GM04504 (cell line): ENCODE measurements at places on chromosomes 1 and 21.
A peak's percentile ranks its signal among the peaks of the same experiment; 100 is the strongest.

- DNase-seq, result no peak
Observed at GRCh38 chr1:227490478-227490877, 72.9 kb upstream of the ZNF678 start.

- DNase-seq, result no peak
Observed at GRCh38 chr1:27883536-27883935, 11.2 kb downstream of the THEMIS2 start.

DNA sequence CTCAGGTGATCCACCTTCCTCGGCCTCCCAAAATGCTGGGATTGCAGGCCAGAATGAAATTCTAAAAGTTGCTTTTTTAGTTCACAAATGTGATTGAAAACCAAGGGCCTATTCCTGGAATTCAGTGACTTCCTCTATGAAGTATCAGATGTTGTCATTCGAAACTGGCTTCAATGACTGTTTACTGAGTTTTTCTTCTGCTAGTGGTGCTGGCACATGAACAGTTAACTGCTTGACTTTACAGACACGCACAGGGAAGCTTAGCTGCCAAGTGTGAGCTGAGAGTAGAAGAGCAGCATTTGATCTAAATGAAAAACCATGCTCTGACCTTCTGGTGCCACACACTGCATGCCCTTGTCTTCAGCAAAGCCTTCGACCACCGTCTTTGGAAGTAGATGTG lies 32.8 kb upstream of the AJAP1 start:
- no peak for DNase-seq

DNA sequence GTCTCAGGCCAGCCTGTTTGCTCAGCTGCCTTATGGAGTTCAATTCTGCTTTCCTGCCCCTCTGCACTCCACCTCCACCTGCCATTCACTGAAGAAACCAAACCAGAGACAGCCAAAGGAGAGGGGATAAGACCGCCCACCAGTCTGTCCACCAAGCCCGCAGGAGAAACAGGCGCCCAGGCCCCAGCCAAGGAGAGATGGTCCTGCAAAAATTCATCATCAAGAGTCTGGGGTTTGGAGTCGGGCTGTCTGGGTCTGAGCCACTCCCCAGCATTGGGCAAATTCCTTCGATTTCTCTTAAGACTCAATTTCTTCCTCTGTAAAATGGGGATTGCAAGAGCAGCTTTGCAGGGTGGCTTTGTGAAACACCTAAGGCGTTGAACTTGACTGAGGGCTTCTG lies 121.4 kb upstream of the RUNX3 start:
- DNase-seq, result no peak

DNA sequence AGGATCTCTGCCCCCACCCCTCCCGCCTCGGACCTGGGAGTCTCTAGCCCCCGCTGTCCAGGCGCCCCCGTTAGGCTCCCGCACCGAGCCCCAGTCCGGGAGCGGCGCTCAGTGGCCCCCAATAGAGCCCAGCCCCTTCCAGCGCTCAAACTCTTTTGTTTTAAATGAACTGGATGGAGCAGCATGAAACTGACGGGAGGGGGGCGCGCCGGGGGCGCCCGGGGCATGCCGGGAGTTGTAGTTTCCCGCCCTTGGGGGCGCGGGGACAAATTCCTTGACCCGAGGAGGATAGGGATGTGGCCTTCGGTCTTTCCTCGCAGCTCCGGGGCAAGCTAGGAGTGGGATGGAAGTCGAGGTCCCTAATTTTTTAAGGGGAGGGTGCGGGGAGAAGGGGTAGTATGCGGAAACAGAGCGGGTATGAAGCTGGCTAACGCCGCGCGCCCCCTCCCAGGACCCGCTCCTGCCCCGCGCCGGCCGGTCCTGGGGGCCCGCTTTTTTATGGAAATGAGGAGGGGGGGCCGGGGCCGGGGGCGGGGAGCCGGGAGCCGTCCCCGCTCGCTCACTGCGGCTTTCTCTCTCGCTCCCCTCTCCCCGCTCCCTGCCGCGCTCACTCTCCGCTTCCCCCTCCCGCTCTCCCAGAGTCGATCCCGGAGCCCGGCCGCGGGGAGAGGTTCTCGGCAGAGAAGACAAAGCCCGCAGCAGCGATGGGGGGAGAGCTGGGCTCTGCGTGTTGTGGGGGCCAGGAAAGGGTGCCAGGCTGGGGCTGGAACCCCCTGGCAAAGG lies at the start of gene MEX3A:
Gene MEX3A (minus strand): TSS at position 157 of the 783 bp plus-strand sequence. CDS start 467 bp downstream, outside the sequence.
- no peak for DNase-seq

DNA sequence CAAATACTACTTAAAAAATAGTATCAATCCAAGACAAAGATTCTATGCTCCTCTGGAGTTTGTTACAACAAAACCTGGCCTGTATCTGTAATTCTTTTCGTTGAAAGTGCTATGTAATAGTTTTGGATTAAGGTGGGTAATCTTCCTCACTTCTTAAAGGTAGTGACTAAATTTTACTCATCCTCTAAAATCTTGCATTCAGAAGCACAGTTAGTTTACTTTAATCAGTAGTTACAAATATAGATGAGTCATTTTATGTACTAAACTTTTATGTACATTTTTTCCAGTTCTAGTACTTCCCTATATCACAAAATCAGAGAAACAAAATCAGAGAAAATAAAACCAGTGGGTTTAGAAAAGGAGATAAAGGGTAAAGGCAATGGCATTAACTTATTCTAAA lies 51.3 kb downstream of the ZNHIT6 start:
- no peak for DNase-seq

- DNase-seq, result peak; percentile 53
Observed at GRCh38 chr1:183821889-183822611, 17.1 kb downstream of the RGL1 start.

DNA sequence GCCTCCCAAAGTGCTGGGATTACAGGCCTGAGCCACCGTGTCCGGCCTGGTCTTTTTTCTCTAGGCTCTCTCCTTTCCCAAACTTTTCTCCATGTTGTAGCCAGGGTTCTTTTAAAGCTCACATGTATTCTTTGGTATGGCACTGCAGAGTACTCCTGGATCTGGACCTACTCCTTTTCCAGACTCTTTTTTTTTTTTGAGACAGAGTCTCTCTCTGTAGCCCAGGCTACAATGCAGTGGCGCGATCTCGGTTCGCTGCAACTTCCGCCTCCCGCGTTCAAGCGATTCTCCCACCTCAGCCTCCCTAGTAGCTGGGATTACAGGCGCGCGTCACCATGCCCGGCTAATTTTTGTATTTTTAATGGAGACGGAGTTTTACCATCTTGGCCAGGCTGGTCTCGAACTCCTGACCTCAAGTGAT lies 602 bp upstream of the MED18 start:
- DNase-seq, result no peak

- DNase-seq, result no peak
Observed at GRCh38 chr1:150194381-150195031, 41.4 kb downstream of the ANP32E start.

- no peak for DNase-seq
Observed at GRCh38 chr1:22526098-22526497, 37.2 kb upstream of the EPHA8 start.
